ENCODE measurements at places on chromosomes 4 and X.
A peak's percentile ranks its signal among the peaks of the same experiment; 100 is the strongest.

DNA sequence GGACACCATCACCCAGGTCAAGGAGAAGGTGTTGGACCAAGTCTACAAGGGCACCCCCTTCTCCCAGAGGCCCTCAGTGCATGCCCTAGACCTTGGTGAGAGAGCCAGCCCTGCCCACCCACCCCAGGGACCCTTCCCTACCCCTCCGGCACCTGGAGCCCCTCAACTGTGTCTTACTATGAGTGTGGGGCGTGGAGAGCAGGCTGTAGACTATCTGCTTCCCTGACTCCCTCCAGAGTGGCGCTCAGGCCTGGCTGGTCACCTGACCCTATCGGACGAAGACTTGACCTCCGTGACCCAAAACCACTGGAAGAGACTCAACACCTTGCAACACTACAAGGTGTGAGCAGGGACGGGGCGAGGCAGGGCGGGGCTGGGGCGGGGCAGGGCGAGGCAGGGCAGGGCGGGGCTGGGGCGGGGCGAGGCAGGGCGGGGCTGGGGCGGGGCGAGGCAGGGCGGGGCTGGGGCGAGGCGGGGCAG, 4.7 kb upstream of the SRPK3 start:
- no peak for DNase-seq

GRCh38 chr4:151117371-151117962, 18.0 kb downstream of the RPS3A start:
- DNase-seq, result peak; percentile 63

DNA sequence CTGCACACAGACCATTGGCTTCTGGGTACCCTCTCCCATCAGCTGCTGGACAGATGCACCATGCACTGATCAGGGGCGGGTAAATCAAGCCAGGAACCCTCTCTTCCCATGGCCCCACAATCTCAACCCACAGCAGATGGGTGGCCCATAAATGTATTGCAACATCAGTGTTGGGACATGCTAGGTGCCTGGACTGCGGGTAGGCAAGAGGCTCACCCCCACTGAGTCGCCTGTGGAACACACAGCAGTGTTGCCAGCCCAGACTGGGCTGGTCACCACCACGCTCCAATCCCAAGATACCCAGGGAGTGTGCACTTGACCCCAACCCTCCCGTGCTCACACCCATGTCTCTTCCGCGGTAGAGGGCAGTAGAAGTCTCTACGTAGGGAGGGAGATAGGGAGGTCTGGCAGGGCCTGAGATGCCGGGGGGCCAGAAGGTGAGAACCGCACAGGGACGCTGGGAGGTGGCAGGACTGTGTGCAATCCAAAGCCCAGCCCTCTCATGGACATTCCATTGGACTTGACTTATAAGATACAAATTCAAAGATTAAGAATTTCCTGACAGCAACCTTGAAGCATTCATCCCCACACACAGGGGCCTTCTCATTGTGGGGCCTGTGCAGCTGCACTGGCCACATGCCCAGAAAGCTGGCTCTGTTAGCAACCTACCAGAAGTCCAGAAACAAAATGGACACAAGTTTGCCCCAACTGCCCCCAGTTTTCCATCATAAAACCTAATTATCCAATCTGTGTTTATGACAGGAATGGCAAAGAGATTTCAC, 183.7 kb downstream of the NSUN7 start:
- peak; percentile 26 for DNase-seq

DNA sequence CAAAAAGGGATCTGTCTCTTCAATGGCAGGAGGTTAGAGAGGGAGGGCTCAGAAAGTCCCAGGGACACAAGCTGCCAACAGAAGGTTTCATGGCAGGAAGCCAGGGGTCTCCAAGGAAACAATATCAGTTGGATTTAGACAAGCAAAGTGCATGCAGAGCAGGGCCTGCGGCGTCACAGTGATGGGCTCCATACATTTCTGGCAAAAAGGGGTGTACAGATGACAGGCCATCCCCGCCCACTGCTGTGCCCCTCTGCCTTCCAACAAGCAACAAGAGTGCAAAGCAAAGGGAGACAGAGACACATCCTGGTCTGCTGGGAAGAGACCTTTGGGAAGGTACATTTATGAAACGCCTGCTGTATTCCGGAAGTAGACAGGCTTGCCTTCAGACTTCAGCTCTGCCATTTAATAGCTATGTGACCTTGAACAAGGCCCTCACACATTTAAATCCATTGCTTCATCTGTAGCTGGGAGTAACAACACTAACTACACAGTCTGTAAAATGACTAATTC, 121.2 kb downstream of the AFAP1 start:
- peak; percentile 70 for DNase-seq

GRCh38 chrX:9558615-9559014, 93.8 kb downstream of the TBL1X start:
- no peak for DNase-seq

GRCh38 chr4:14069886-14070285, 442.4 kb upstream of the BOD1L1 start:
- DNase-seq, result no peak

DNA sequence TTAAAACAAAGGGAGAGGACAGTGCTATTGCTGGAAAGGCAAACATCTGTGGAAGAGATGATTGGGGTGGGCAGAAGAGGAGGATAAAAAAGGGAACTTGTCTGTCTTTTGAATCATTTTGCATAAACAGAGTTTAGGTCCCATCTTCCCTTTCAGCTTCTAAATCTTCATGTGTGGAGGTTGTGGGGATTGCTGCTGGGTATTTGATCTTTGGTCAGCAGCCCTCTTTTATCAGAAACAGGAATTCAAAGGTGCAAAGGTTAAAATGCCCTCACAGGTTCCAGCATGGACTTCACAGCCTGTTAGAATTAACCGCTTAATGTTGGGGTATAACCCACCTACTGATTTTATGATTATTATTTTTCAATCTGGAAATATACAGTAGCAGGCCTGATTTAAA, 39.5 kb upstream of the TMEM154 start:
- no peak for DNase-seq

GRCh38 chr4:125750828-125751466, 436.2 kb downstream of the FAT4 start:
- peak; percentile 26 for DNase-seq

GRCh38 chrX:20144491-20144890, 2.9 kb upstream of the EIF1AX start:
- DNase-seq, result peak; percentile 61

- no peak for DNase-seq
Observed at GRCh38 chr4:84733343-84734033, 150.6 kb downstream of the CDS1 start.

DNA sequence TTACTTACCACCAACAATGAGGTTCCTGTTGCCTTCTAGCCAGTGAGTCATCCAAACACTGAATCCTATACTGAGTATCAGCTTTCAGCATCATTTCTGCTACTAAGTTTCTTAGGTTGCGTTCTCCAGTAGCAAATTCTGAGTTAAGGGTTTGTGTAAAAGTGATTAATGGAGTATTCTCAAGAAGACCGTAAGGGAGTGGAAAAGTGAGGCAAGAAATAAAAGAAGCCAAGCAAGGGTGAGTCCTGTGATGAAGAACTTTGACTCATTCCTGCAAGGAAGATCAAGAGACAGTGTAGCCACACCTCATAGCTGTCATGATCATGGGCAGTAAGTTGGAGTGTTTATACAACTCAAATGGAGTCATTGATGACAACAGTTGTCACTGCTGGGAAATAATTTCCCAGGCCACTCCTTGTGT, 446.2 kb downstream of the RAPGEF2 start:
- DNase-seq, result peak; percentile 57

GRCh38 chrX:131058136-131058868, at the start of gene ARHGAP36:
ARHGAP36 (plus strand) TSS chrX:131058346; CDS start chrX:131081666, 23,320 bp downstream.
- no peak for DNase-seq

GRCh38 chrX:41922431-41923151, 763 bp downstream of the CASK start:
- peak; percentile 16 for DNase-seq

DNA sequence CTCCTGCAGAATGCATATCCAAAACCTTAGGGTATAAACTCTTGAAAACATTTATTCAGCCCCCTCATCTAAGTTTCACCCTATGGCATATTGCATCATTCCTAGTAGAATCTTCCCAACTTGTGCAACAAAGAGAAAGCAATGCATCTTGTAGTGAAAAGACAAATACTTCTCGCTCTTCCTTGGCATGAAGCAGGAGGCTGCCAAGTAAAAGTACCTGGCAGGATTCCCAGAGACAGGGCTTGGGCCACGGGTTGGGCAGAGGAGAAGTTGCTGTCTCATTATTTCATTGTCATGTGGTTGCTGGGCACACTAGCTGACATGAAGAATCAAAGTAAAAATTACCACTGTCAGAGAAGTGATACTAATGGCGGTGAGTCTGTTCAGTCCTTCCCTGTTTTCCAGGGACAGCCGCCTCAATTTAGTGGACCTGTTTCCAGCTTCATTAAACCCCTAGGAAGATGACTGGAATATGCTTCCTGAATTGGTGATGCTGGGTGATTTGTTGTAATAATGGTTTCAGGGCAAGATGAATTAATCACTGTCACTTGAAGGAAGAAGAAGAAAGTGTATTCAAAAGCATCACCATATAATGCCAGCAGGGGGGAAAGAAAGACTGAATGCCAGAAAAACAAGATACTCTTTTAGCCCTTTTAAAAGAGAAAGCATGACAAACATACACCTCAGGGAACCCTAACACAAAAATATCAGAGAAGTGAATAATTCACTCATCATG, 380.5 kb upstream of the IGFBP7 start:
- no peak for DNase-seq

- DNase-seq, result no peak
Observed at GRCh38 chr4:185997296-185997695, 71.7 kb upstream of the TLR3 start.
